ENCODE measurements at places on chromosomes 12 and 14.

GRCh38 chr14:93017898-93018297, 94.9 kb downstream of the CHGA start:
- DNase-seq: no peak

DNA sequence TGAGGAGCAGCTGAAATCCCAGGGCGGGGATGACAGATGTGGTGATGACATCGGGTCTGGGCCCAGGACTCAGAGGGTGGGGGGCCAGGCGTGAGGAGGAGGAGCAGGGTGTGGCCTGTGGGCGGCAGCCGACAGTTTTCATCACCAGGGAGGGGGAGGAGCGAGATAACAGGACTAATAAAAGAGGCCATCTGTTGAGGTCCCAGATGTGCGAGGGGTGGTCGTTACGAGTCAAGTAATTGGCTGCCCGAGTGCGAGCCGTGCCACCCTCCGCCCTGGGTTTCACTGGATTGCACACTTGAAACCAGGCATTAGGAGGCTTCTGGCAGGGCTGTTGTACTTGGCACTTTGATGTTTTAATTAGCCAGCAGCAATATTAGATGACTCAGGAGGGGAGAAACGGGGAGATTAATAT, 67.2 kb downstream of the NOS1 start:
- no peak for DNase-seq

DNA sequence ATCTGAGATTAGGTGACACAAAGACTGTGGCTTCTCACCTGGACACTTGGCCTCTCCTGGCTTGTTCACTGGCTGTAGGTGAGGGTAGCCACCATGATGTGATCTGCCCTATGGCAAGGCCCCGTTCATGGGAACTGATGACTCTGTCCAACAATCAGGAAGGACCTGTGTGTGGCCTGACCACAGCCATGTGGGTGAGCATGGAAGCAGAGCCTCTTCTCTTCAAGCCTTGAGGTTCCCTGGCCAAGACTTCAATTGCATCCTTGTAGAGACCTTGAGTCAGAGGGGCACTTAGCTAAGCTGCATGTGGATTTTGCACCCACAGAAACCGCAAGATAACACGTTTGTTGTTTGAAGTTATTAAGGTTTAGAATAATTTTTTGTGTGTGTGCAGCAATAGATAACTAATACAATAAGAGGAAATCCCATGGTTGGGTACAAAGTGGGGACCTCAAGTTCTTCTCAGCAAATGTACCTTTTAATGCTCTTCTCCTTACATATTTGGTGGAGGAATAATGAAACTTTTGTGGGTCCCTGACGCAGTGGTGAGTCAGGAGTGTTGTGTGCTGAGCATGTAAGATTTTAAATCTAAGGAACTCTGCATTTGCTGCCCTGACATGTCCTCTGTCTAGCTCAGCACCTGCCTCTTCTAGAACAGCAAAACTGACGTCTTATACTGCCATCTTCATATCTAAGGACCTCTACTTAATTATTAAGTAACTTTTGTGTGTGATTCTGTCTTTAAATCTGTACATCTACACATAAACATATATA, 27.5 kb upstream of the PLEKHG7 start:
- no peak for DNase-seq

GRCh38 chr12:100752841-100753240, 41.7 kb upstream of the ANO4 start:
- no peak for DNase-seq

GRCh38 chr14:50778721-50779483, 52.1 kb downstream of the NIN start:
- DNase-seq: no peak

- peak; percentile 12 for DNase-seq
These were observed 481.8 kb downstream of the TMEM117 start for GRCh38 chr12:44317651-44318126.

DNA sequence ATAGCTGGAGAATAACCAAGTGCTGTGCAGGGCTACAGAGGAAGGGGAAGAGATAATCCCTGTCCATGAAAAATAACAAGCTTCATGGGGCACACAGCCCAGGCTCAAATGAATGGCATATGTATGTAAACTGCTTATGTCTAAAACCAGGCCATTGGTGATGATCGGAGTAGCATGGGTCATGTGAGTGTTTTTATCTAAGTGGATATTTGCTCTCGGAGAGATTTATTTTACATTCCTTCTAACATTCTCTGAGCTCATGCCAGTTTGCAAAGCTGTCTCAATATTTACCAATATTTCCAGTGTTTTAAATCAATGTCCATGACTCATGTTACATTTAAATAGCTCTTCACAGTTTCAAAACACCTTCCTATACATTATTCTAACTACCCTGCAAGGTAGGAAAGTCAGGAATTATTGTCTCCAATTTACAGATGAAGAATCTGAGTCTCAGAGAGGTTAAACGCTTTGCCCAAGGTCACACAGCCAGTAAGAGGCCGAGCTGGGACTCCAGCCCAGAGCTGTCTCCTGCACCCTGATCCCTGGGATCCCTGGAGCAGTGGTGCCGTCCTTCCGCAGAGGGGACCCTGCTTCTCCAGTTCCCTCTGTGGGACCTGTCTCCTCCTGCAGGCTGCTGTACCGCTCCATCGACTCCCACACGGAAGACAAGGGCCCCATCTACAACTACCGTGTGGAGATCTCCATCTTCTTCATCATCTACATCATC, 186.7 kb upstream of the FKBP4 start:
- DNase-seq: no peak

- no peak for DNase-seq
These were observed 459.7 kb downstream of the BTG1 start for GRCh38 chr12:91685917-91686316.

- no peak for DNase-seq
These were observed 754 bp downstream of the KRT18 start for GRCh38 chr12:52949413-52950331.

DNA sequence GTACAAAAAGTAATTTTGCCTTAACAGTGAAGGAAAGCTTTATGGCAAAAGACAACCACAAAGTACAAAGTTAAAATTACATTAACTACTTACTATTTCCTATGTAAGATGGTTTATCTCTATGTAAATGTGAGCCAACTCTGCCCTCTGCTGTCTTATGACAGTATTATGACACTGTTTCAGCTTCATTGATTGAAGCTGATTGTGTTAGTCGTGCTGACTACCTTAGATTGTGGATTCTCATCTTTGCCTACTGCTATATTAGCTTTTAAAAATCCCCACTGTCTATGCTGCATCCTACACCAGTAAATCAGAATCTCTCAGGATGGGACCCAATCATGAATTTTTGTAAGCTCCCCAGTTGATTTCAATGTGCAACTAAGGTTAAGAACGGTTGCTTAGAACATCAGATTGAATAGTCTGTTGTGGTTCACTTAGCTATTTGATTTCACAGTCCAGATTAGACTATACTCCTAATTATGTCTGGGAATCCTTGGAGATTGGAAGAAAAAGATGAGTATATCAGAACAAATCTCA, 12.2 kb upstream of the SPTB start:
- DNase-seq: peak; percentile 61

DNA sequence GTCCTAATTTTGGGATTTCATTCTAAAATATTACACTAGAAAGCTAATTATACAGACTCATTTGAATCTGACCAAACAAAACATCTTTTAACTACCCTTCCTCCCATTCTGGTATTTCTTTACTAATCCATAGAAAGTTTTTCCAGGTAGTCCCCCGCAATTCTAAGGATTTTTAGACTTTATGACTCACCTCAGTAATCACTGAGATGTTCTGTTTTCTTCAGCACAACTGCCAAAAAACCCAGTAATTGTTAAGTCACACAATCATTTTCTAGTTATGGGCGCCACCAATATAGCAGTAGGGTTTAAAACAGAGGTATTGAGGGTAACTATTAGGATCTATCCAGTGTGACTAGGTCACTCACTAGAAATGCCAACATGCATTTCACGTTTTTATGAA, 1.6 kb upstream of the ARID4A start:
- no peak for DNase-seq

DNA sequence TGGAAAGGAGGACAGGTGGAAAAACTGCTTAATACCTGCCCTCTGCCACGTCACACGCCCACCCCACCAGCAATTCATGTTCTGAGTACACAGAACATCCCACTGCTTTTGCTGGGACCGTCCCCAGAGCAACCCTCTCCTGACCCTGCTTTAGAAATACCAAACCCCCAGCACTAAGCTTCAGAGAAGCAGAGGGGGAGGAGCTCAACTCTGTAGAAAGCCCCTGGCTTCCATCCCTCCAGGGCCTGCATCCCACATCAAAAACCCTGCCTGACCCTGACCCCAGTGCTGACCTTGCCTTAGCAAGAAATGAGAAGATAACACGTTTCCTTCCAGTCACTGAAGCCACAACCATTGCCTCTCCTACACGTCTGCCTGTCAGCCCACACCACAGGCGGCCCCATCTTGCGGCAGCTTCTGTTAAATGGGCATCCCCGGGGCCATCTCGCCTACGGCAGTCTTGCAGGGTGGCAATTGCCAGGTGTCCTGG, 19.7 kb downstream of the VDR start:
- DNase-seq: no peak

- peak; percentile 83 for DNase-seq
These were observed 29.2 kb downstream of the FOS start for GRCh38 chr14:75307700-75308379.

- DNase-seq: no peak
These were observed 128.8 kb downstream of the PAPOLA start for GRCh38 chr14:96631030-96631429.

DNA sequence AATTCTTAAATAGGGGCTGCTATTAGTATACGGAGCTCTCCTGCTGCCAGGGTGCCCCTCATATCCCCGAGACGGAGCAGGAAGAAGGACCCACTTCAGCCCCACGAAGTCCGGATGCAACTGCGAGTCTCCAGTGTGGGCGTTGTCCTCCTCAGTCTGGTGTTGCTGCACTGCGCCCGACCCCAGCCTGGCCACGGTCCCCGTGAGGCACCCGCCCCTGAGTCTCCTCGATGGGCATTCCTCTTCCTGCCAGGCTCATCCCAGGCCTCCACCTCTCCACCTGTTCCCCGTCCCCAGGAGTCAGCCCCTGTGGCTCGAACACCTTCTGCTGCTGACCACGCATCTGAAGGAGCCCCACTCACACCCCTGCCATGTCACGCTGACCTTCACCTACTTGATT, 68.1 kb upstream of the SFSWAP start:
- peak; percentile 1 for DNase-seq

GRCh38 chr12:80293347-80293746, 150.7 kb upstream of the PTPRQ start:
- no peak for DNase-seq

DNA sequence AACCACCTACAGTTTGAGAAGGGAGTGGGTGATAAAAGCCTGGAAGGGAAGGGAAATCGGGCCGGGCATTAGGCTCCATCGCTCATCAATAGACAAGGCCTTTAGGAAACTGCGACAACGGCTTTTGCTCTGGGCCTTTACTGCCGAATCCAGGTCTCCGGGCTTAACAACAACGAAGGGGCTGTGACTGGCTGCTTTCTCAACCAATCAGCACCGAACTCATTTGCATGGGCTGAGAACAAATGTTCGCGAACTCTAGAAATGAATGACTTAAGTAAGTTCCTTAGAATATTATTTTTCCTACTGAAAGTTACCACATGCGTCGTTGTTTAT, 261 bp upstream of the RNU7-1 start:
- peak; percentile 93 for DNase-seq
